Activated B cell treated with CpG ODN at 0.5 μM for 24 hours (primary cell): ENCODE measurements at places on chromosomes 2 and 18. TPM values are rescaled to one million over a fixed set of nuclear protein-coding genes. Genes with fewer than 3 reads are reported as not detected.
A peak's percentile ranks its signal among the peaks of the same experiment; 100 is the strongest.

- no peak overlapping the region for H3K27ac ChIP-seq
- peaks cover 3% of the 10 kb centered on the region for H3K4me1 ChIP-seq
- H3K36me3 ChIP-seq: no peaks in the 10 kb centered on the region
- H3K4me3 ChIP-seq: no peak overlapping the region
- no peaks in the 10 kb centered on the region for H3K27me3 ChIP-seq
Observed at GRCh38 chr18:62372156-62372555, 47.0 kb downstream of the TNFRSF11A start.

DNA sequence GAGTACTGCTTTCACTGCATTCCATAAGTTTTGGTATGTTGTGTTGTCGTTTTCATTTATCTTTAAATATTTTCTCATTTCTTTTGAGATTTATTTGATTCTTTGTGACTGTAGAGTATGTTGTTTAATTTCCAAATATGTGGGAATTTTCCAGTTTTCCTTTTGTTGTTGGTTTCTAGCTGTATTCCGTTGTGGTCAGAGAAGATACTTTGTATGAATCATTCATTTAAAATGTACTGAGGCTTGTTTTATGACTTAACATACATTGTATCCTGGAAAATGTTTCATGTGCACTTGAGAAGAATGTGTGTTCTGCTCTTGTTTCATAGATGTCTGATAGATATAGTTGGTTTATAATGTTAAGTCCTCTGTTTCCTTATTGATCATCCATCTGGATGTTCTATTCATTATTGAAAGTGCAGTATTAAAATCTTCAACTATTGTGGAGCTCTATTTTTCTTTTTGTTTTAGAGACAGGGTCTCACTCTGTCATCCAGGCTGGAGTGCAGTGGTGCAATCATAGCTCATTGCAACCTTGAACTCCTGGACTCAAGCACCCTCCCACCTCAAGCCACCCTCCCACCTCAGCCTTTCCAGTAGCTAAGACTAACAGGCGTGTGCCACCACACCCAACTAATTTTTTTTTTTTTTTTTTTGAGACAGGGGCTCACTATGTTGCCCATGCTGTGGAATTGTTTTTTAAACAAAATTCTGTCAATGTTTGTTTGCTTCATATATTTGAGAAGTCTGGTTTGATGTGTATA is 96.8 kb downstream of the TAF4B start:
- no peaks in the 10 kb centered on the region for H3K27me3 ChIP-seq
- DNase-seq: no peak
- H3K36me3 ChIP-seq: peaks cover 63% of the 10 kb centered on the region
- no peak overlapping the region for H3K27ac ChIP-seq
- no peak overlapping the region for H3K4me3 ChIP-seq

DNA sequence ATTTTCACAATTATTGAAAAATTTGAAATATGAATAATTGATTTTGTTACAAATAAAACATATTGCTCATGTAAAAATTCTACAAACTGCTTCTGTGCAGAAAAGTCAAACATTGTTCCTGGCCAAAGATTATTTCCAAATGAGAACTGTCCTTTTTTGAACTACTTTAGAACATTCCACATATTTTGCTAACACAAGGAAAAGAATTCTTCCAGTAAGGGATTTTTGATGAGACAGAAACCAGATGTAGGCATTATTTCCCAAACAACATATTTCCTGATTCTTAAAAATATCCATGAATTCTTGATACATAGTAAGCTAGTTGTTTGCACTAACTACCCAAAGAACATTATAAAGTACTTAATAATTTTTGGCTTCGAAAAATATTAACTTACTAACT is 715.2 kb downstream of the CCDC85A start:
- DNase-seq: no peak
- H3K36me3 ChIP-seq: no peaks in the 10 kb centered on the region
- H3K4me1 ChIP-seq: no peaks in the 10 kb centered on the region
- no peaks in the 10 kb centered on the region for H3K27me3 ChIP-seq
- H3K4me3 ChIP-seq: no peak overlapping the region

FAHD2B gene
- total RNA-seq: 10.0 and 13.5 TPM in 2 replicates

- peak within 1 kb of the TSS; percentile 94 for H3K4me3 ChIP-seq
- peaks cover 9% of the 10 kb centered on the region for H3K36me3 ChIP-seq
- no peaks in the 10 kb centered on the region for H3K27me3 ChIP-seq
- peaks cover 43% of the 10 kb centered on the region for H3K4me1 ChIP-seq
Observed at GRCh38 chr2:178478439-178479274, at the start of gene FKBP7. TSS of gene FKBP7 (minus strand) at chr2:178478600. CDS start at chr2:178478499, 101 bp downstream.

LHCGR gene
- total RNA-seq: not detected in 2 replicates

DNA sequence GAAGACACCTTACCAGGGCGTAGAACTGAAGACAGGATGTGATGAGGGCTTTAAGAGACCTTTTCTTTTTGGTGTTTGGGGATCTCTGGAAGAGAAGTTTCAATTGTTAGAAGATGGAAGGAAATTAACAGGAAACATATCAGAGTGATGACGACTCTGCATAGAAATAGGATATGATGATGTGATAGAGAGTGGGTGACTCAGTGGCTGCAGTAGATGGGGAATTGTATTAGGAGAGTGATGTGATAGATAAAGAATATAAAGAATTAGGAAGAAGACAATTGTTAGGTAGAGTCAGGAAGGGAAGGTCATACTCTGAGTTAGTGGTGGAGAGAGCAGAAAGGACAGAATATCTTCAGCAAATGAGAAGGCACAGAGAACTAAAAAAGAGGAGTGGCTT is 593.9 kb downstream of the NYAP2 start:
- no peaks in the 10 kb centered on the region for H3K27me3 ChIP-seq
- H3K4me3 ChIP-seq: no peak overlapping the region
- DNase-seq: no peak
- H3K27ac ChIP-seq: no peak overlapping the region
- no peaks in the 10 kb centered on the region for H3K36me3 ChIP-seq

- H3K36me3 ChIP-seq: no peaks in the 10 kb centered on the region
- no peak for DNase-seq
- H3K27ac ChIP-seq: no peak overlapping the region
- peaks cover 14% of the 10 kb centered on the region for H3K27me3 ChIP-seq
Observed at GRCh38 chr18:10663750-10664149, 137.9 kb downstream of the NAPG start.

DNA sequence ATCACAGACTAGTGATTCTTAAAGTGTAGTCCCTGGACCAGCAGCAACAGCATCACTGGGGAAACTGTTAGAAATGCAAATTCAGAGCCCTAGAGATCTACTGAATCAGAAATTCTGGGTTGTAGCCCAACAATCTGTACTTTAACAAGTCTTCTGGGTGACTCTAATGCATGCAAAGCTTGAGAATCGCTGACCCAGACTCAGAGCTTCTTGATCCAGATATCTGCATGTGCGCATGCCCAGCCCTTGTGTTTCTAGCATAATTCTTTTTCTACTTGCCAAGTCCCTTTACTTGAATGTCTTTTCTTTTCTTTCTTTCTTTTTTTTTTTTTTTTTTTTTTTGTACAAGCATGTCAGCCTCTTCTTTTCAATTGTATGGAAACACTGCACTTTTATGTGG is 60.4 kb downstream of the FIGN start:
- H3K36me3 ChIP-seq: no peaks in the 10 kb centered on the region
- DNase-seq: no peak
- no peak overlapping the region for H3K4me3 ChIP-seq
- H3K27ac ChIP-seq: no peak overlapping the region
- H3K27me3 ChIP-seq: no peaks in the 10 kb centered on the region

TRABD2A gene
- 3.4 and 4.5 TPM in 2 replicates for total RNA-seq

DNA sequence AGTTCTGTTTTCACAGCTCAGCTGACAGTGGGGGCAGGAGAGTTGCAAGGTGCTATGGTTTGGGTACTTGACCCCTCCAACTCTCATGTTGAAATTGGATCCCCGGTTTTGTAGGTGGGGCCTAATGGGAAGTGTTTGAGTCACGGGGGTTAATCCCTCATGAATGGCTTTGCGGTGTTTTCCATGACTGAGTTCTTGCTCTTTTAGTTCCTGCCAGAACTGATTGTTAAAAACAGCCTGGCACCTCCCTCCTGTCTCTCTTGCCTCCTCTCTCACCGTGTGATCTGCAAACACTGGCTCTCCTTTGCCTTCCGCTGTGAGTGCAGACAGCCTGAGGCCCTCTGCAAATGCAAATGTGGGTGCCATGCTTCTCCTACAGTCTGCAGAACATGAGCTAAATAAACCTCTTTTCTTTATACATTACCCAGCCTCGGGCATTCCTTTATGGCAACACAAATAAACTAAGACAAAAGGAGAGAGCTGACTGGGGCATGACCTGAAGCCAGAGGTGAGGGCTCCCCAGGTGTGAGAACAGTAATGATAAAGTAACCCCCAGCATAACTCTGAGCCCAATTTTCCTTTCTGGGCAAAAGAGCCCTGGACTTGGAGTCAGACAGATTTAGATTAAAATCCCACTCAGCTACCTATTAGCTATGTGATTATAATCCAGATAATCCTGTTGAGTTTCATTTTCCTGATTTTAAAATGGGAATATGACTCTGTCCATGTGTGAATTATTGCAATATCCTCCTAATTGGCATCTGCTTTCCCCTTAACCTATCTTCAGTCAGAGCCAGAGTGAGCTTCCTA is 64.9 kb upstream of the CAPN13 start:
- peaks cover 5% of the 10 kb centered on the region for H3K27me3 ChIP-seq
- no peak for DNase-seq
- H3K4me3 ChIP-seq: no peak overlapping the region

DNA sequence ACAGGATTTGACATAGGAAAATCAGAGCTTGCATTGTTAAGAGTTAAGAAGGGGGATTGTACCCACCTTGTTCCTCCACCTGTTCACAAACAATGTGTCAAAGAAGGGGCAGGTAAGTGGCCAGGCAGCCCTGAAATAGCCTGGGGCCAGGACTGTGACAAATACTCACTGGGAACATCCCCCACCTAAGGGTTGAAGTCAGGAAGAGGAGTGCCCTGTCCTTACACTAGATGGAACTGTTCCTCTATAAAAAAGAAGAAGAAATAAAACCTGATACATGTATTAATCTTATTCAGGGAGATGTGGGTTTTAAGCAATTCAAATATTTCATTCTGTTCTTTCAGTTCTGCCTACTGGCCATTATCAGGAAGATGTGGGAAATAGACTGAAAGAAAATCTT is 41.9 kb downstream of the TACR1 start:
- H3K4me3 ChIP-seq: no peak overlapping the region
- H3K27me3 ChIP-seq: peaks cover 7% of the 10 kb centered on the region
- H3K36me3 ChIP-seq: no peaks in the 10 kb centered on the region
- no peak for DNase-seq
- no peaks in the 10 kb centered on the region for H3K4me1 ChIP-seq
- no peak overlapping the region for H3K27ac ChIP-seq

GRCh38 chr18:64037812-64038414 is 68.0 kb downstream of the SERPINB8 start:
- H3K27ac ChIP-seq: no peak overlapping the region
- DNase-seq: no peak
- H3K27me3 ChIP-seq: peaks cover 2% of the 10 kb centered on the region
- H3K36me3 ChIP-seq: no peaks in the 10 kb centered on the region
- H3K4me3 ChIP-seq: no peak overlapping the region

- H3K36me3 ChIP-seq: no peaks in the 10 kb centered on the region
- peaks cover 13% of the 10 kb centered on the region for H3K27me3 ChIP-seq
- no peak overlapping the region for H3K27ac ChIP-seq
- no peak overlapping the region for H3K4me3 ChIP-seq
Observed at GRCh38 chr18:45335282-45336043, 279.8 kb upstream of the SLC14A2 start.

DNA sequence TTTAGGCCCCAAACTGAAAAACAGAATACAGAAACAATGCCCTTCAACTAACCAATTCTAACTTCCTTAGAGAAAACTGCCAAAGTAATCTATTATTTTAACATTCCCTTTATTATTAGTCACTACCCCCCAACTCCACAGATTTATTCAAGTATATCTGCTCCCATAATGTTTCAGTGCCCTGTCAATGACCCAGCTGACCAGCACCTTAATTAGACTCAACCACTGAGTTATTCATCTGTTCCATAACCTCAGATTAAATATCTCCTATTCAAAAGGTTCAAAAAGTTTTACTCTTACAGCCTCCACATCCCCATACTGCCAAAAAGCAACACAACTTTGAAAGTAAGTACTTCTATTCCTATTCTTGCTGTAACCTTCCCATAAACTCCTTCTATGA is 202.4 kb downstream of the EXOC6B start:
- DNase-seq: no peak
- no peaks in the 10 kb centered on the region for H3K36me3 ChIP-seq
- no peaks in the 10 kb centered on the region for H3K4me1 ChIP-seq
- H3K27me3 ChIP-seq: no peaks in the 10 kb centered on the region

GRCh38 chr2:200777275-200777674 is 34.4 kb upstream of the BZW1 start:
- no peaks in the 10 kb centered on the region for H3K4me1 ChIP-seq
- no peak overlapping the region for H3K4me3 ChIP-seq
- H3K27me3 ChIP-seq: peaks cover 7% of the 10 kb centered on the region
- no peak for DNase-seq
- no peaks in the 10 kb centered on the region for H3K36me3 ChIP-seq

GRCh38 chr2:27636766-27637165 is 7.9 kb downstream of the GPN1 start:
- H3K4me1 ChIP-seq: no peaks in the 10 kb centered on the region
- no peak for DNase-seq
- H3K36me3 ChIP-seq: peaks cover 79% of the 10 kb centered on the region
- H3K4me3 ChIP-seq: no peak overlapping the region
- H3K27ac ChIP-seq: no peak overlapping the region

DNA sequence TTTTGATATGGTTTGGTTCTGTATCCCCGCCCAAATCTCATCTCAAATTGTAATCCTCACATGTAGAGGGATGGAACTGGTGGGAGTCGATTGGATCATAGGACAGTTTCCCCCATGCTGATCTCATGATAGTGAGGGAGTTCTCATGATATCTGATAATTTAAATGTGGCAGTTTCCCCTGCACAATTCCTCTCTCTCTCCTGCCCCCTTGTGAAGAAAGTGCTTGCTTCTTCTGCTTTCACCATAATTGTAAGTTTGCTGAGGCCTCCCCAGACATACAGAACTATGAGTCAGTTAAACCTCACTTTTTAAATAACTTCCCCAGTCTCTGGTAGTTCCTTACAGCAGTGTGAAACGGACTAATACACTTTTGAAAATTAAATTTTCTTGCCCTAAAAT is 12.3 kb upstream of the KCNJ3 start:
- no peaks in the 10 kb centered on the region for H3K27me3 ChIP-seq
- DNase-seq: no peak
- H3K36me3 ChIP-seq: no peaks in the 10 kb centered on the region
- no peak overlapping the region for H3K27ac ChIP-seq
- no peaks in the 10 kb centered on the region for H3K4me1 ChIP-seq
- no peak overlapping the region for H3K4me3 ChIP-seq

GRCh38 chr2:10495988-10496313 is 47.8 kb upstream of the ODC1 start:
- peaks cover 15% of the 10 kb centered on the region for H3K4me1 ChIP-seq
- no peak for DNase-seq
- H3K27ac ChIP-seq: no peak overlapping the region
- H3K36me3 ChIP-seq: no peaks in the 10 kb centered on the region

PAX8 gene
- 0.39 and 0.71 TPM in 2 replicates for total RNA-seq

DNA sequence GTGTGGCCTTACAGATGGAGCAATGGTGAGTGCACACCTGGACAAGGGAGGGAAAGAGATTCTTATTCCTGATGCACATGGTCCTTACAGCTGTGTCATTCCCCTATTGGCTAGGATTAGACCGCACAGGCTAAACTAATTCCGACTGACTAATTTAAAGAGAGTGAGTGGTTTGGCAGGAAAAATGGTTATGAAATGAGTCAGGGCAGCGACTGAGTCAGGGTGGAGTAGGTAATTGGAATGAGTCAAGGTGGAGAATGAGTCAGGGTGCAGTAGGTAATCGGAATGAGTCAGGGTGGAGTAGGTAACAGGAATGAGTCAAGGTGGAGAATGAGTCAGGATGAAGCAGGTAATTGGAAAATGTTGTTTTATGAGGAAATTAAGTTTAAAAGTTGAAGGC is 1353.7 kb upstream of the LRRTM1 start:
- no peak overlapping the region for H3K27ac ChIP-seq
- no peaks in the 10 kb centered on the region for H3K4me1 ChIP-seq
- no peaks in the 10 kb centered on the region for H3K36me3 ChIP-seq
